Activated CD4-positive, CD25-positive, alpha-beta regulatory T cell treated with anti-CD3 and anti-CD28 coated beads, Interleukin-2, amount 50 U/mL, for 72 hours (primary cell): ENCODE measurements at places on chromosomes 11 and 22.

DNA sequence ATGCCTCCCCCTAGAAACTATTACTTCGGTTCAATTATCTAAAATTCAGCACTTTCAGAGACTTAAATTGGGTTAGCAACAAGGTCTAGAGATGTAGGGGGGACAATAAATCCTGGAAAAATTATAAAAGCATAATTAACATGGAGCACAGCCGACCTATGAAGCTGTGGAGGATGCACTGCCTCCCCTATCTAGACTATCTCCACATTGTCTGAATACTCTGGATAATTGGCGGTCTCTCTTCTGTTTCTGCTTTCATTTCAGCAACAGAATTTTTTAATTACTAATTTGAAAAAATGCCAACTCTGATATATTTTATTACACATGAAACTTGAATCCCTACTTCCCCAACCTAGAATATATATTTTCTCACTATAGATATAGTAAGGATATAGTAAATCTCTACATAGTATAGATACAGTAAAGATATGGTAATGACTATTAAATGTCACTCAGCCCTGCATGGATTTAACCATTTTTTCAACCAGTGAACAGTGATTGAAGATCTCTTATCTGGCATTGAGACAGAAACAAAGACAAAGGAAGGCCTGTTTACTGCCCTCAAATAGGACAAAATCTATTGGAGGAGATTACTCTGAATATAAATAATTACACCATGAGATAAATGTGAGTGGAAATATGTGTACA is 157.6 kb downstream of the BLID start:
- DNase-seq: no peak

- no peak for DNase-seq
Measured at GRCh38 chr22:24588757-24589481, 4.0 kb downstream of the LRRC75B start.

GRCh38 chr11:103491777-103492176 is 382.6 kb downstream of the DYNC2H1 start:
- no peak for DNase-seq

DNA sequence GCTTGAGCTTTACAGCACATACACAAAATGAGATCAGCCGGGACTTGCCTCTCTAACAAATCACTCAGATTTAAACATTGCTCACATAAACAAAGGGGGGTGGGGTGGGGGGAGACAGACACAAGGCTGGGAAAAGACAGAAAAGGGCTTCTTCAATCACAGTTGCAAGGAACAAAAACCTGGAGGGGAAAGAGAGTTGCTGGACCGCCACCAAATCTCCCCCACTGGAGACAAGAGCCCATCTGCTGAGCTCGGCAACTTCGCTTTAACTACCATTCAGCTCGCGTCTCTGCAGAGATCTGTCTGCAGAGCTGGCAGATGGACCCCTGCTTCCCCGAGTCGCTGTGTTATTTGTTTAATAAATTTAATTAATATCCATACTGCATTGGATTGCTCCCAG is 165.0 kb downstream of the RCN1 start:
- no peak for DNase-seq

- DNase-seq: no peak
Measured at GRCh38 chr11:70871881-70872280, 380.5 kb downstream of the SHANK2 start.

- no peak for DNase-seq
Measured at GRCh38 chr22:32721328-32722180, 80.0 kb upstream of the TIMP3 start.

DNA sequence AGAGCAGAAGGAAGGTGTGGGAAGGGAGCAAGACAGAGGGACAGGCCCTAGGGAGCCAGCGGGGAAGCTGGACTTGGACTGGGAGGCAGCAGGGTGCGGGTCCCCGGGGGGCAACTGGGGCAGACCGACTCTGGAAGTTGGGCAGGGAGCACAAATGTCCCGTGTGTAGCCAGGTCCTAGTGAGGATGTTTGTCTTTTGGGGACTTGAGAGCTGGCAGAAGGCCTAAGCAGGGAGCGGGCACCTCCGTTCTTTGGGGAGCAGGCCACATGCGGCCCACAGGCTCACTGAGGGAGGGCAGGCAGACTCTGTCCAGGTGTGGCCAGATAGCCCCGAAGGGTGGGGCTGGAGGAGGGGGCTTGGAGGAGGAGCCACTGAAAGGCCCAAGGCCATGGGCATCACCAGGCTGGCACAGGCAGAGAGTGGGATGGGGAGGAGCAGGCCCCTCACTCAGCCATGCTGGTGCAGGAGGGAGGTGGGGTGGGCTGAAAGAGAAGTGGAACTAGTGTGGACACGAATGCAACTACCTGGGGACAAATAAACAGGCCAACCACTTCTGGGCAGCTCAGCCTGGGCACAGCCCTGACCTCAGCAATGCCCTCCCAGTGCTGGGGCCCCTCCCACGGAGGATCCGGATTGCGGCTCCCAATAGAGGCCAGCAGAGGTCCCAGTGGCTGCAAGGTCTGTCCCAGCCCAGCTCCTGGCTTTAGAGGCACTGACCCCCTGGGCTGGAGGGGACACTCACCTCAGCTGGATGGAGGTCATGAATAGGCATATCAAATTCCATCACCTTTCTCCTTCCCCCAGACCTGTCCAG is 1.3 kb upstream of the SCARF2 start:
- DNase-seq: no peak

GRCh38 chr11:105861225-105861624 is 160.8 kb downstream of the MSANTD4 start:
- no peak for DNase-seq

DNA sequence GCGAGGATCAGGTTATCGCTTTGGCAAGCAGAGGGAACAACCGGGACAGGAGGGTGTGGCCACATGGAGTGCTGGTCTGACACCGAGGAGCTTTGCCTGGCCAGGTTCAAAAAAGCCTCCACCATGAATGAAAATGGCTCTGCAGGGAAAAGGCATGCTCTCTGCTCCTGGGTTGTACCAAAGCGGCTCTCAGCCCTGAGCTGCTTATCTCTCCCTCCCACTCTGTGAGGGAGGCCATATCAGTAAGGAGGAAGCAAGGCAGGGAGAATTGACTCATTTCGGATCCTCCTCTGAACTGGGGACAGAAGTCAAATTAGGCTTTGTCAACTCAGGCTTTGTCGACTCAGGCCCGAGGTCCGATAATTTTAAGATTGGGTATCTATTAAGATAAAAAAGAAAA is 82.9 kb upstream of the CRTAM start:
- no peak for DNase-seq
